ENCODE measurements at places on chromosomes 1 and 21.

GRCh38 chr1:125119024-125119441, 3934.3 kb downstream of the SRGAP2C start:
- no peak for DNase-seq

DNA sequence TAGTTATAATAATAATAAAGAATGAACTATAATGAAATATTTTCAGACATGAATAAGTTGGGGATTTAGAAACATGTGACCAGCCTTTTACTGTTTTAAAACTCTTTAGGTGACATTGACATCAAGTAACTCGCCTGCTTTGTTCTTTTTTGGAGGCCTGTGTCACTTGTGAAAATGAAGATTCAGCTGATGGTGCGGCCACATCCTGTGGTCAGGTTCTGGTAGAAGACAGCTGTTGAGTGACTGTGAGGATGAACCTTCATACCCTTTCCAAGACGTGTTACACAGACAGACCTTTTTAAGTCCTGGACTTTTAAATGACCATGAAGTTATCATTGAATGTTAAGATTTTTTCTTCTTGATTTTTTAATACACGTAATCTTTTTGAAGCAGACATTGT, 10.3 kb downstream of the UTS2 start:
- DNase-seq = no peak

- no peak for DNase-seq
These were observed 50.5 kb downstream of the DNAJC6 start for GRCh38 chr1:65359888-65360287.

GRCh38 chr1:218459878-218460711, 115.0 kb downstream of the TGFB2 start:
- no peak for DNase-seq

DNA sequence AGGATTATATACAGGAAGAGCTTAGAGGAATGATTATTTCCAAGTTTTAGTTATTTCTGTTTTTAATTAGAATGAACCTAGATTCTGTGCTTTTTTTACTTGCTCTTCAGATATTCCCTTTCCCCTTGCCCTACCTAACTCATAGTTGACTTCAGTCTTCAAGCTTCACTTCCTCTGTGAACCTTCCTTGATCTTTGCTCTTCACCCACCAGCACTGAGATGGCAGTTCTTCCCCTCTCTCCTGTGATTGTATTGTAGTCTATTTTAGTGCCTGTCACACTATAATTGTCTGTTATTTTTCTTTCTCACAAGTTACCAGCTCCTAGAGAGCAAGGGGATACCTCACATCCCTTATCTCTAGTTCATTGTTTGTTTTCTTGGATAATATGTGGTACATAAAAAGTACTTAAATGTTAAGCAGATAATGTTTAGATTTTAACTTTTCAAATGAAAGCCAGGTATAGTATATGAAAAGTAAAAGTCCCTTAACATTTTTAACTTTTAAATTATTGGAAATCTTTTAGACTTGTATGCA, 33.2 kb downstream of the KCTD3 start:
- no peak for DNase-seq

DNA sequence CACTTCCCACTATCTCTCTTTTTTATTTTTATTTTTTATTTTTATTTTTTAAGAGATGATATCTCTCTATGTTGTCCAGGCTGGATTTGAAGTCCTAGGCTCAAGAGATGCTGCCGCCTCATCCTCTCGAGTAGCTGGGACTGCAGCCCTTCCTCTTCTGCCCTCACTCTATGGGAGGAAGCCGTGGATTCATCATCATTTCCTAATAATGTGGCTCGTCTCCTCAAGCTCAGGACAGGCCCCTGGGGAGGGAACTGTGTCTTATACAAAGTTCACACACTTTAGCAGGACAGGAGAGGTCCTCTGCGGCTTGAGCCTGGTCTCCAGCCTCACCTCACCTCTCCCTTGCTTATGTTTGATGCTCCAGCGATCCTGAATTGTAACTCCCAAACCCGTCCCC, 16.5 kb upstream of the IFFO2 start:
- no peak for DNase-seq

DNA sequence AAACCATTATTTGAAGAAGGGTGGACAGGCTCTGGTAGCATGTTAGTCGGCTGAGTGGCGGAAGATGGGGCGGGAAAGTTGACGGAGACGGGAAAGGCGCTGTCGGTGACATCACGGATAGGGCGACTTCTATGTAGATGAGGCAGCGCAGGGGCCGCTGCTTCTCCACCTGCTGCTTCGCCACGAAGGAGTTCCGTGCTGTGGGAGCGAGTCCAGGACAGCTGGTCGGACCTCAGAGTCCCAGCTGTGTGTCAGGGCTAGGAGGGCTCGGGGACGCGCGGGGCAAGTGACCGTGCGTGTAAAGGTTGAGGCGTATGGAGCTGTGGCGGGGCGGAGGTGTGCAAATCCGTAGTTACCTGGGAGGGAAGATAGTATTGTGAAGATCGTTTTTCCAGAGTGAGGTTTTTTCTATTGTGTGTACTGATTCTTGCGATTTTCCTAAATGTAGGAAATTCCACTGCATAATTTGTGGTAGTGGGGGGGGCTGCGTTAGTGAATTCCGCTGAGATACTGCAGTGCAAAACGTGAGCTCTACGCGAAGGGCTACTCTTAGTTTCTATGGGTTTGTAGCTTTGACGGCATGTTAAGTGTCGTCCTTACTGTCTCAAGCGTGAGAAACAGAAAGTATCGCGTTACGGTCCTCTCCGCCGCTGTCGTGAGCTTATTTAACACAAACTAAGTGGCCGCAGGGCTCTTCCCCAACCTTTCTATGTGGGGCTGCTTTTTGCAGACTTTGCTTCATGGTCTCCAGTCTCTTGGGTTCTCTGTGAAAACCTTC, 111.2 kb upstream of the NBPF11 start:
- DNase-seq = peak; percentile 60

DNA sequence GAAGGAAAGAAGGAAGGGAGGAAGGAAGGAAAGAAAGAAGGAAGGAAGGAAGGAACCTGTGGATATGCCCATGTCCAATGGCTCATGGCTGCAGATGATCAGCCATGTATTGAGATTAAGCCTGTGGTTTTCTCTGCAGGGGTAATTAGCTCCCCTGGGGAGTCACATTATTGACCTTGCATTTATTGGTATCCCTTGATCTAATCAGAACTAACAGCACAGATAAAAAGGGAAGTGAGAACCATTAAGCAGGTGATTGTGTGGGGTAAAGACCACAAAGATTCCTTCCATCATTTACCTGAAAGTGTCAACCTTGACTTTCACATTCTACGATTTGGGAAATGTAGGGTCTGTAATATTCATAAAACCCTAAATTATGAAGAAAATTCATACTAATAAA, 390.7 kb downstream of the BRINP2 start:
- DNase-seq = no peak

DNA sequence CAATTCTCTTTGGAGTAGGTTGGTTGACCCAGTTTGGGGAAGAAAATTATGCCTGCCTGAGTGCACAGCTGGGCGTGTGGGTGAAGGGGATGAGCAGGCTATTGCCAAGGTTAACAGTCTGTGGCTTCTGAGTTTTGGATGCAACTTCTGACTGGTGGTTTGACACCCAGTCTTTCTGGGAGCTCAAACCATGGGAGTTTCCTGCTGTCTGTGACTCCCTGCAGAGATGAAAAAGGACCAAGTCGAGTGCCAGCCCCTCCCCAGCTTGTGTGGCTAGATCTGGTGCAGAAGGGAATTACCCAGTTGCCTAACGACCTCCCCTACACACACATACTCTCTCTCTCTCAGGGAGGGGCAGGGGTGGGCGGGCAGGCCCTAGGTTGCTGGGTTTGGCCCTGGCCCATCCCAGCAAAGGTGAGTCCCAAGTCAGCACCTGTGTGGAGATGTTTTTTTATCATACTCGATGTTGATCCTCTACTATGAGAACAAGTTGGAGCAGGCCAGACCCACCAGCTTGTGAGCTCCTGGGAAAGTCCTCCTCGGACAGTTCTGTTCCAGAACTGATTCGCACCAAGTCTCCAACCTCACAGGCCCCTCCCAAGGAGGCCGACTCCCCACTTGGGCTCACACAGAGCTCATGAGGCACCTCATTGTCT, 28.2 kb downstream of the PKP1 start:
- no peak for DNase-seq

- DNase-seq = no peak
These were observed 11.1 kb downstream of the EIF4G3 start for GRCh38 chr1:21165646-21166045.

DNA sequence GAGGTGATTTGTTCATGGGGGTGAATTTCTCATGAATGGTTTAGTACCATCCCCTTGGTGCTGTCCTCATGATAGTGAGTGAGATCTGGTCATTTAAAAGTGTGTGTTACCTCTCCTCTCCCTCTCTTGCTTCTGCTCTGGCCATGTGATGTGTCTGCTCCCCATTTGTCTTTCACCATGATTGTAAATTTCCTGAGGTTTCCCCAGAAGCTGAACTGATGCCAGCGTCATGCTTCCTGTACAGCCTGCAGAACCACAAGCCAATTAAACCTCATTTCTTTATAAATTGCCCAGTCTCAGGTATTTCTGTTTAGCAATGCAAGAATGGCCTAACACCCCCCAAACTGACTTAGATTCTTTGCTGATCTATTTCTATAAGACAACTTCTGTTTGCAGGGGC, 249.4 kb upstream of the B3GALT2 start:
- no peak for DNase-seq

DNA sequence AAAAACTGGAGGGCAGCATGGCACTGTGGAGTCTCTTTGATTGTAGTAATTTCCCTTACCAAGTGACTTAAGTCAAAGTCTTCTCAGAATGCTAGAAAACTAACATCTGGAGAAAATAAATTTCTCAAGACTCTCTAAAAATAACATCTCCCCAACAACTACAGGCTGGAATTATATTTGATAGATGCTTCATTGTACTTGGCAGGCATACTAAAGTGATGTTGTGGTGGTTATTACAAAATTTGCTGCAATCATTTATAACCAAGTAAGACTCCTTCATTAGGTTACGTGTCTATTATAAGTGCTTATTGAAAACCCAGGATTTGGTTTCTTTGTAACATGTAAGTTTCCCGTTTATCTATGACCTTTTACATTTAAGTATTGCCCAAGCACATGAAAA, 132.9 kb upstream of the NRIP1 start:
- no peak for DNase-seq

DNA sequence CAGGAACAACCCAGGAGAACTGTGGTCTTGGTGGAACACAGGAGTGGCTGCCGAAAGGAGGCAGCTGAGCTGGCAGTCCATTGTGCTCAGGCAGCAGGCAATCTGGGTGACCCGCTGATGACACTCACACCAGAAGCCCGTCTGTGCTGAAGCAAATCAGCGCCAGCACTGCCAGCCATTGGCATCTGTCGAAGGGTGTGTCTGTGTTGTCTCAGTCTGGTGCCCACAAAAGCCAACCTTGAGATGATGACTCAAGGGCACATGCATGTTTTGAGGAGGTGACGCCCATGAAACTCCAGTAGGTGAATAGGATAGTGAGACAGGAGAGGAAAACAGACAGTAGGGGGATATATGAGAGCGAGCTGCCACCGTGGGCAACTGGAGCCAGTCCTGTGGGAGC, 167.3 kb downstream of the KAZN start:
- no peak for DNase-seq

DNA sequence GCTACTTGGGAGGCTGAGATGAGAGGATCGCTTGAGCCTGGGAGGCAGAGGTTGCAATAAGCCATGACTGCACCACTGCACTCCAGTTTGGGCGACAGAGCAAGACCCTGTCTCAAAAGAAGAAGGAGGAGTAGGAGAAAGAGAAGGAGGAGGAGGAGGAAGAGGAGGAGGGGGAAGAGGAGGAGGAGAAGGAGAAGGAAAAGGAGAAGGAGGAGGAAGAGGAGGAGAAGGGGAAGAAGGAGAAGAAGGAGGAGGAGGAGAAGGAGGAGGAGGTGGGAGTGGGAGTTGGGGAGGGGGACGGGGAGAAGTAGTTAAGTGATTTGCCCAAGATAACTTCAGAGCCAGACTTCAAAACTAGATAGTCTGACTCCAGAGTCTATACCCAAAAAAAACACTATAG, 55.5 kb upstream of the FOXD3 start:
- no peak for DNase-seq

DNA sequence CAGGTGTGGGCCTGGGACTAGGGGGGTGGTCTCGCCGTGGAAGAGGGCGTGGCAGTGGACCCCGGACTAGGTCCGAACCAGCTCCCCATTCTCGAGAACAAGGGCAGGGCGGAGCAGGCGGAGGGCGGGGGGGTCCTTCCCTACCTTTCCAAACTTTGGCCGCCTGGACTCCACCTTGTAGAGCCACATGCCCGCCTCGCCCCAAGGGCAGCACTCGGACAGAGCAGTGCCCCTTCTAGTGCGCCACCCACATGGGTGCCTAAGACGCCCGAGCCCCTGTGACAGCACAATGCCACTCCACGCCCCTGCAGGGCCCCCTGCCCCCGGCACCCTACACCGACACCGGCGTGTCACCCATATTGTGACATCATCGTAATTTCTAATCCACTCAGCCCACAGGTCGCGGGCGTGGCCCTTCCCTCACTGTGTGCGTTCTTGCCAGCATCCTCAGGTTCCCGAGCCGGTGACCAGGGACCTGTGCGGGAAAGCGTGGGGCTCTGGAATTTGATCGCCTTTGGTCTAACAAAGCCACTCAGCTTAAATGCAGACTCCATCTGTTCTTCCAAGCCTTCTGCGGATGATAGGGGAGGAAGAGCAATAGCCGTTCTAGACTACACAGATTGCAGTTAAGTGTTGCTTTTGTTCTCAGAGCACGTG, 553 bp upstream of the STMN1 start:
- peak; percentile 20 for DNase-seq

GRCh38 chr1:106360252-106360651, 696.2 kb upstream of the PRMT6 start:
- DNase-seq = no peak

DNA sequence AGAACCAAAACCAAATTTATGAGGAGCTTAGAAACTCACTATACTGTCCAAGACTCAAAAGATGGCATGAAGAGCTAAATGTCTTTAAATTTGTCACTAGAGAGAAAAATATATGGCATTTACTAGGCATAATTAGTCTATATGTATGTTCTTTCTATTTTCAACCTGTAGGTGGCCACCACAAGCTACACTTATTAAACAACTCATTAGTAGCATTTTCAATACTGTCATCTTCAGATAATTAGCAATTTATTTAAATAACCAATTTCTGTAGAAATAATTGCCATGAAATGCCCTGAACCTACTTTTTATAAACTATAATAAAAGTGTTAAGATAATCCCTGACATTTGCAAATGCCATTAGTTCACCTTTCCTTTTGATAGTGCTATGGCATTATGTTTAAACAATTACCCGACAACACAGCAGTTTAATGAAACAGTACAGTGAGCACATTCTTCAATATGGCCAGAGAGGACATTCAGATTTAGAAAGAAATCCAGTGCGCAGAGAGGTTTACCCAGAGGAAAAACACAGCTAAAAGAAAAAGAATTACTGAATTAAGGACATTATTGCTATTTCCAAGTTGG, 522.5 kb downstream of the PTBP2 start:
- DNase-seq = no peak

GRCh38 chr1:75791022-75791421, 5.0 kb downstream of the RABGGTB start:
- no peak for DNase-seq

DNA sequence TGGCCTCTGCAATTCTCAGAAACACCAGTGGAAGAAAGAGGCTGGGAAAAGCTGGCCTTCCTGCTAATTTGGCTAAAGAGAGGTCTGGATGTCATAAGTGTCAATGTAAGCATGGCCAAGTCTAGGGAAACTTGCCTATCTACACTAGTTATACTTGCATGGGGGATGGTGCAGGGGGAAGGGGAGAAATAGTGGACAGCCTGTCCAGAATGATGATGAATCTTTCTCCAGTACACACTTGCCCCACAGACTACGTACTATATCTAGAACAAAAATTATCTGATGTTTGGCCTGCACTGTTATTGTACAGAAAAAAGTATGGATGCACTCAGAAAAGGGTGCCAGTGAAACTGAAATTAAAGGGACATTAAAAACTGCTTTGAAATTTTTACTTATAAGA, 114.5 kb downstream of the SLC25A24 start:
- no peak for DNase-seq

GRCh38 chr21:44931501-44932407, 8.1 kb upstream of the SLX9 start:
- DNase-seq = no peak
